T-cell (primary cell): ENCODE measurements at places on chromosomes 5 and 9. TPM values are rescaled to one million over a fixed set of nuclear protein-coding genes. Genes with fewer than 3 reads are reported as not detected.

The SARDH gene
- total RNA-seq = 8.8 TPM

DNA sequence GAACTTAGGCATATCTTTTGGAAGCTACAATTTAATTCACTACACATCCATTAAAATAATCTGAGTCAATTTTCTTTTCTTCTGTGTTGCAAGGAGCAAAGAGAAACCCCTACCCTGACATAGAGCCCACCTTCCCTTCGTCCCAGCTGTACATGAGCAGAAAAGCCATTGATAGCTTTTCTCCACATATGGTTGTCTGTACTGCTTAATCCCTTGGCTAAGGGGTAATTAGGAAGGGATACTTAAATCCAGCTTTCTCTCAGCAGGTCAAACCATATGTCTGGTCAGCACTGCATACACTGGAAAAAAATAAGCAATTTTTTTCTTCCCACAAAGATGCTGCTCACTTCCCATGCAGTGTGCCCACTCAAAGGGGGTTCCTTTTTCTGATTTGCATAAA lies 94.7 kb upstream of the RAD23B start:
- H3K27me3 ChIP-seq = peaks cover 4% of the 10 kb centered on the region
- no peaks in the 10 kb centered on the region for H3K36me3 ChIP-seq
- DNase-seq = no peak
- no peak overlapping the region for H3K27ac ChIP-seq
- no peak overlapping the region for H3K4me3 ChIP-seq

The STK32A gene
- not detected for total RNA-seq

DNA sequence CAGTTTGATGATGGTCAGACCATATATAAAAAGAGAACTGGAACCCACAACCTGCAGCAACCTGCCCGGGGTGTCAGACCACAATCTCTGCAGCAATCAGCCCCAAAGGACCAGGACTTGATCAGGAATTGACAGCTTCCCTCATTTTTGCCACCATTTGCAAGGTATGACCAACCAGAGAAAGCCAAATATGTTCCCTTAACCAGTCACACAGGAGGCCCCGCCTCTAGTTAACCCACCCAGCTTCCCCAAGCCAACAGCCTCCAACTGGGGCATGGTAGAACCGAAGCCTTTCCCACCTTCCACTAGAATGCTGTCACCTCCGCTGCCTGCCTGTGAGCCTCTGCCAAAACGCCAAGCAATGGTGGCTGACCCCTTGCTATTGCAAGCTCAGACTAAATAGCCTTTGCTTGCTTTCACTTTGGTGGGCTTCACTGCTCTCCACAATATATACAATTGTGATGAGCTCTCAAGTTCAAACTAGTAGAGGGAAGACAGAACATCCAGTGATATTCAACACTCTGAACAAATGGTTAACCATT lies 86.3 kb downstream of the AK8 start:
- H3K27me3 ChIP-seq = no peaks in the 10 kb centered on the region
- no peaks in the 10 kb centered on the region for H3K36me3 ChIP-seq
- no peak overlapping the region for H3K4me3 ChIP-seq
- no peak overlapping the region for H3K27ac ChIP-seq
- H3K4me1 ChIP-seq = no peaks in the 10 kb centered on the region

- no peak overlapping the region for H3K27ac ChIP-seq
- H3K4me3 ChIP-seq = no peak overlapping the region
- peaks cover 57% of the 10 kb centered on the region for H3K27me3 ChIP-seq
- H3K36me3 ChIP-seq = no peaks in the 10 kb centered on the region
- H3K4me1 ChIP-seq = no peaks in the 10 kb centered on the region
Measured at GRCh38 chr5:571791-572190, 40.3 kb upstream of the CEP72 start.

The C5orf52 gene
- total RNA-seq = not detected
